ENCODE measurements at places on chromosomes 13 and 19. TPM values are rescaled to one million over a fixed set of nuclear protein-coding genes. Genes with fewer than 3 reads are reported as not detected.

GRCh38 chr19:45173816-45174215 lies 4.2 kb downstream of the TRAPPC6A start:
- no peak for DNase-seq

DNA sequence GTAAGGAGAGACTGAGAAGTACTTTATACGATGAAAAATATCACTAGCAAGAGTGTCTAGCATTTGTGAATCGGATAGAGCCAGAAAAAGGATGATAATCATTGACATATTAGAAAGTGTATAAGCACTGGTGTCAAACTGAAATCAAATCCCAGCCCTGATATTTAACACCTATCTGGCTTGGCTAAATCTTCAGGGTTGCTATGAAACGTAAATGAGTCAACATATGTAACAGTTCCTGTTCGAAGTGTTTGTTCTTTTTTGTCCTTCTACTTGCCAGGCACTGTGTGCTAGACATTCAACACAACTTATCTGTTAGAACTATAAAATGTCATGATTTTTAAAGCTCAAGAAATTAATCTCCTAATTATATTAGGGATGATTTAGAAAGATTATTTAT lies 40.8 kb downstream of the SERPINE3 start:
- peak; percentile 51 for DNase-seq

Gene GSX1
- not detected for total RNA-seq

DNA sequence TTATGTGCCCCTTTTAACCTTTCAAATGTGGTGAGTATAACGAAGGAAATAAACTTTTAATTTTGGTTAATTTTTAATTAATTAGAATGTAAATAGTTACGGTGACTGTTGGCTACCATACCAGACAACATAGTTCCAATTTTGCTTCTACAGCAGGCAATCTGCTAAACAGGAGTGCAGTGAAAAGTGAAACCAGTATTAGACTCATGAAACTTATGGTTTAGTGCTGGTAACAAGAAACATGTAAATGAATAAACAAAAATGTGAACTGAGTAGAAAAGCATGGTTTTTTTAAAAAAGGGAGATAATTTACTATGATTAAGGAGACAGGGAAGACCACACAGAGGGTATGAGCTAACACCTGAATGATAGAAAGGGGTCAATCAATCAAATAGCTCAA lies 478.4 kb downstream of the PCDH9 start:
- DNase-seq, result no peak

GRCh38 chr19:30169196-30169900 lies 202.8 kb upstream of the ZNF536 start:
- DNase-seq, result no peak

- DNase-seq, result no peak
Observed at GRCh38 chr19:54616057-54616456, 14.2 kb upstream of the LILRB1 start.

DNA sequence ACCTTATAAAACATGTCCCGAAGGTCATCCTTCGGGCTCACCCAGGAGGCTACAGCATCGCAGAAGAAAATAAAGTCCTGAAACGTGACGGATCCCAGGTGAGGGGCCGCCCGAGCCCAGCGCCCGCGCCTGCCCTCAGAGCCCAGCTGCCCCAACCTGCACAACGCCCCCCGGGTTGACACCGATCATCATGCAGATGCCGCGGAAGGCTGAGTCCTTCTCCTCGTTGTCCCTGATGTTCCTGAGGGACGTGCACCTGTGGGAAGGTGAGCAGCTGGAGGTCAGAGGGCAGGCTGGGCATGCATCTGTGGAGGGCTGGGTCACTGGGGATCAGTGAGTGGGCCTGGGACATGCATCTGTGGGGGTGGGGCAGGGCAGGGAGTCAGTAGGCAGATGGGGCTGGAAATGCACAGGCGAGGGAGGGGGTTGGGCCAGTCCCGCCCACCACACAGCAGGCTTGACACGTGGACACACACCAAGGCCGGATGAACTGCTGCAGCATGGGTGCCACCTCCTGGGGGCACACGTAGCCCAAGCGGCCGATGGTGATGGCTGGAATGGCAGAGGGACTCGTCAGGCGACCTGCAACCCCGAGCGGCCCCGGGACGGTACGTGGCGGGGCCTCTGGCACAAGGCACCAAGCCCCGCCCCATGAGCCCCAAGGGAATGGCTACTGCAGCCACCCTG lies 5.3 kb upstream of the FBXW9 start:
- DNase-seq, result no peak

Gene SMIM44
- not detected for total RNA-seq

Gene SSC5D
- under 0.01 TPM for total RNA-seq

DNA sequence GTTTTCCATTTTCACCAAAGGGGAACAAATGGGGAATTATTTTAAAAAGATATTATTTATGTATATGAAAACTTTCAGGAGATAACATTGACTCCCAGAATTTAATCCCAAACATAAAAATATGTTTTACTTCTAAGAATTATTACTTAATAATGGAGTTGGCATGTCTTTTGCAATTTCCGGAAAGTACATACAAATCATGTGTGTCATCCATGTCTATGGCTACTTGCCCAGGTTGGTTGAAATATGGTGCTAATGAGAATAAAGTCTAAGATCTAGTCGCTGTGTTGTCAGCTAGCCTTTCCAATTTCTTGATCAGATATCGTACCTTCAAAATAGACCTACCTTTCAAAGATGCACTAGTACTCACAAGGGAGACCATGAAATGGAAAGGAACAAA lies 1003.2 kb upstream of the PCDH20 start:
- DNase-seq, result no peak

- no peak for DNase-seq
Observed at GRCh38 chr13:35736876-35737275, 260.4 kb upstream of the MAB21L1 start.

- peak; percentile 63 for DNase-seq
Observed at GRCh38 chr19:42207767-42208271, 9.7 kb downstream of the DEDD2 start.

Gene PLK5
- not detected for total RNA-seq

Gene ZNF441
- 8.0 TPM for total RNA-seq

DNA sequence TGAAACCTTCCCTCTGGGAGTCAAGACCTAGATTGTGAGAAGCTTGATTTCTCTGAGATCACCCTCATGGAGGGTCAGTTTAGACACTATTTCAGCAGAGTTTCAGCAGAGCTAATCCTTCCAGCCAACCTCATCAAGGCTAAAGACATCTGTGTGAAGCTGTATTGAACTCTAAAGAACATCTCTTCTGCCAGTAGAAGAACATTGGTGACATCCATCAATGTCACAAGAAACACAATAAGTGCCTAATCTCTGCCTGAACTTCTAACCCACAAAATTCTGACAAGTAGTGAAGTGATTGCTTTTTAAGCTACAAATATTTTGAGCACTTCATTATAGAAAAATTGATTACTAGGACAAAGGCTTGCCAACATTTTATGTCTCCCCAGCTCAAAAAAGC lies 475.8 kb upstream of the PCDH20 start:
- DNase-seq, result no peak

- DNase-seq, result no peak
Observed at GRCh38 chr19:16591803-16592556, 19.8 kb upstream of the SLC35E1 start.

- DNase-seq, result no peak
Observed at GRCh38 chr19:43691755-43692154, 21.8 kb upstream of the PLAUR start.

Gene PSG11
- 0.13 TPM for total RNA-seq

Gene CEACAM16
- total RNA-seq, result not detected
